ENCODE measurements at places on chromosomes 6 and 20. TPM values are rescaled to one million over a fixed set of nuclear protein-coding genes. Genes with fewer than 3 reads are reported as not detected.

C20orf141 gene
- total RNA-seq = not detected

TMEM74B gene
- 2.6 TPM for total RNA-seq

SLC16A10 gene
- total RNA-seq = 0.44 TPM

MYL9 gene
- 19.1 TPM for total RNA-seq

CGA gene
- total RNA-seq = not detected

OPN5 gene
- not detected for total RNA-seq

PPP1R16B gene
- total RNA-seq = 0.14 TPM

TULP1 gene
- not detected for total RNA-seq

CD93 gene
- total RNA-seq = not detected

TTLL9 gene
- total RNA-seq = 0.06 TPM

ADIG gene
- not detected for total RNA-seq

TXLNB gene
- total RNA-seq = not detected

WFDC10B gene
- not detected for total RNA-seq

ZBTB46 gene
- total RNA-seq = 0.59 TPM

OPRM1 gene
- total RNA-seq = not detected

GFRAL gene
- total RNA-seq = not detected

CDKN1A gene
- 203 TPM for total RNA-seq

DPPA5 gene
- total RNA-seq = not detected

TREM1 gene
- not detected for total RNA-seq

PHACTR1 gene
- not detected for total RNA-seq

PYGB gene
- 121 TPM for total RNA-seq

PACSIN1 gene
- total RNA-seq = 0.05 TPM

CEP57L1 gene
- 8.9 TPM for total RNA-seq

ELOVL4 gene
- 1.5 TPM for total RNA-seq

PI3 gene
- 1.9 TPM for total RNA-seq

BANF2 gene
- not detected for total RNA-seq

DAAM2 gene
- total RNA-seq = not detected

DUSP15 gene
- 0.64 TPM for total RNA-seq

EYA4 gene
- total RNA-seq = 11.4 TPM

PRRT1 gene
- 0.71 TPM for total RNA-seq

PTPRT gene
- total RNA-seq = not detected

MICA gene
- 29.4 TPM for total RNA-seq

PGC gene
- not detected for total RNA-seq

SNAI1 gene
- 11.6 TPM for total RNA-seq

SULF2 gene
- total RNA-seq = 22.7 TPM

SOBP gene
- 1.1 TPM for total RNA-seq

NKX2-2 gene
- not detected for total RNA-seq

GINS1 gene
- 29.4 TPM for total RNA-seq

SPDEF gene
- total RNA-seq = 2.7 TPM

TSHZ2 gene
- total RNA-seq = not detected

ZBP1 gene
- total RNA-seq = 0.07 TPM
